ENCODE measurements at places on chromosomes 3 and 15.

DNA sequence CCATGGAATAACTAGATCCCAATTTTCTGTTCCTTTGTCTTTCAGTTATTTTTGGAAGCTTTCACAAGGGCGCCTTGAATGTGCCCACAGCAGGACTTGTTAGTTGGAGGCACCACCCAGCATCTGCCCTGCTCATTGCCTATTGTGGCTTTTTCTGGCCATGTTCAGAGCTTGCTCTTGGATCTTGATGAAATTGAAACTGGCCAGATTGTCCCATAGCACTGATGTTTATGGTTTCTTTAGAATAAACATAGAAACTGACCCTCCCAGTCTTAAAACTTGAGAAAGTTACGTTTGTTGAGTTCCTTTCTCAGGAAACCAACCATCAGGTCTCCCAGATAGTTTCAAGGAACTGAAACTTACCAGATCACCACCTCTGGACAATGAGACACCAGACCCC lies 474.7 kb downstream of the IL5RA start:
- DNase-seq, result no peak

DNA sequence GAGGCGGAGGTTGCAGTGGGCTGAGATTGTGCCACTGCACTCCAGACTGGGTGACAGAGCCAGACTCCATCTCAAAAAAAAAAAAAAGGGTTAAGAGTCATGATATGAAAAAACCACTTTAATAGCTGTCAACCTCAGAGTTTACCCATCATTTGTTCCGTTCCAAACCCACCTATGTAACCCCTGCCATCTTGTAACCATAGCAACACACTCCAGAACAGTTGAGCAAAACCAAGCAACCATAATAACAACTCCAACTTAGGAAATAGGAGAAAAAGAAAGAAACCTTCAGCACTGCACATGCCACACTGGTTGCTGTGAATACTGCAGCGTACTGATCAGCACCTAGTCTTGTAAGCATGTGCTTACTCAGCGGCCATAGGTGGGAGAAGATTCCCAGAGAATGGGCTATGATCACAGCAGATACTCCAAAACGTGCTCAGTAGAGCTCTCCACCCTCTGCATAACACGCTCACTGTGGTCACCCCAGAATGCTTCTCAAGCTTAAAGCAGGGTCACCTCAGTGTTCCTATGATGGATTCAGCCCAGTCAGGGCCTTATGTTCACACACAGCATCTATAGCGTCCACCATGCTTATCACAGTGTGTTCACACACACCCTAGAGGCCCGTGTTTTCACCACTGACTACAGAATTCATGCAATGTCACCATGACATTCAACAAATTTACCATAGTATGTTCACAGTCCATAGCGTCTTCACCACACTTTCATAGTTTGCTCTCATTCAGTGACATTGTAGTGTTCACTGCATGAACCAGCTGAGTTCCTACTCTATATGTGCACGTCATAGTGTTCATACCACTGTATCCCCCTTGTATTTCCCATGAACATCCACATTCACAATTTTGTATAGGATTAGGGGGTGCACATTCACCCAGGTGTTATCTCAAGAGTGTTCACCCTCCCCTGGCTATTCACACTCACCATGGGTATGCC lies 6.5 kb upstream of the CILP start:
- DNase-seq, result no peak

- DNase-seq, result peak; percentile 77
These were observed 398.8 kb downstream of the MECOM start for GRCh38 chr3:169264711-169265110.

DNA sequence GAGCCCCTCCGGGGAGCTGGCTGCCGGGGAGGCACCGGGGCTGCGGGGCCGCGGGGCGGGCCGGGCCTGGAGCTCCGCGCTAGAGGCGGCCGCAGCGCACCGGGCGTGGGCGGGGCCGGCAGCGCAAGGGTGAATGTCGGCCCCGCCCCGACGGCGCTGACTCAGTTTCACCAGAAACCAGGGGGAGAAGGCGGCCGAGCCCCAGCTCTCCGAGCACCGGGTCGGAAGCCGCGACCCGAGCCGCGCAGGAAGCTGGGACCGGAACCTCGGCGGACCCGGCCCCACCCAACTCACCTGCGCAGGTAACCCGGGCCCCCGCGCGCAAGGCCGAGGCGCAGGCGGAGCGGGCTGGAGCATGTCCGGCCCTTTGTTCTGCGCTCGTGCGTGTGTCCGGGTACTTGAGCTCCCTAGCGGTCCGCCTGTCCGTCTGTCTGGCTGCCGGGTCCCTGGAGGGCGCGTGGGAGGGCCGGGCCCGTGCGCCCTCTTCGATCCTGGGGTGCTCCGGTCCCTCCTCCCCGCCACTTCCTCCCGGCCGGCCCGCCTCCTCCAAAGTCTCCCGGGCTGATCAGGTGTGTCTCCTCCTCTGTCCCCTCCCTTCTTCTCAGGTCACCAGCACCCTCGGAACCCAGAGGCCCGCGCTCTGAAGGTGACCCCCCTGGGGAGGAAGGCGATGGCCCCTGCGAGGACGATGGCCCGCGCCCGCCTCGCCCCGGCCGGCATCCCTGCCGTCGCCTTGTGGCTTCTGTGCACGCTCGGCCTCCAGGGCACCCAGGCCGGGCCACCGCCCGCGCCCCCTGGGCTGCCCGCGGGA lies at the start of gene SPINT1:
Gene SPINT1, plus strand, starts transcription at position 164 of the 811 bp plus-strand sequence. Its CDS starts 507 bp downstream, at position 671.
- peak; percentile 49 for DNase-seq

- DNase-seq, result no peak
These were observed 81.7 kb upstream of the NUDT16 start for GRCh38 chr3:131299836-131300235.

Data from NCI-H345 (cell line).